Activated CD8-positive, alpha-beta memory T cell treated with anti-CD3 and anti-CD28 coated beads for 1 hour (primary cell): ENCODE measurements at places on chromosomes 11 and 22.

- no peak for DNase-seq
Measured at GRCh38 chr11:20616920-20617319, 17.5 kb downstream of the SLC6A5 start.

DNA sequence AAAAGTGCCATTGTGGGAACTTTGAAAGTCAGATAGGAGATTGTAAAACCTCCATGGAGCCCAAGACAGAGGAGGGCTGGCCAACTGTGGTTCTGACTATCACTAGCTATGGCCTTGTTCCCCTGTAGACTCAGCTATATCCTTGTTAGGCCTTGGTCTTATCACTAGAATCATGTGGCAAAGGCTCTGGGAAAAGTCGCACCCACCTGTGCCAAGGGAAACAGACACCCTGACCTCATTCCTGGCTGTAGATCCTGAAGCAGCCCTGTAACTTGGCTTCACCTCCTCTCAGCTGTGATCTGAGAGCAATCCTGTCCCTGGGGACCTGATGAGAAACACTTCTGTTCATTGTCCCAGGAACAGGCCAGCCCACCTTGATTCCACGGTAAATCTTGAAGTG lies 566.2 kb downstream of the TMEM135 start:
- DNase-seq: no peak

DNA sequence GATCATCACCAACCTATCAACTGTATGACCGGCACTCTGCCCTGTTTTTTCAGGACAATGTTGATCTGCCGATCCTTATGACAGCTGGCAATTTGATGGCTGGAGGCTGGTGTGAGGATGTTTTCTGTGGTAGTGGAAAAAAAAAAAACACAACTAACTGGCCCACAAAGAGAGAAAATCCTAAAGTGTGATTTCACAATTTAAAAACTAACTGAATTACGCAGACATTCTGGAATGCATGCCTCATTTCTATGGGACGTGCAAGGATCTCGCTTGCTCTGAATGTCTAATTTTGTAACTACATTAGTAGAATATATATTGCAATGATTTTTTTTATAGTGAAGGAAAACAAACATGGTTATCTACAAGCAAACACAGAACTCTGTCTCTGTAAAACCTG lies 590.5 kb downstream of the ETS1 start:
- DNase-seq: no peak

GRCh38 chr11:76561245-76561644 lies 109.3 kb downstream of the LRRC32 start:
- DNase-seq: no peak

DNA sequence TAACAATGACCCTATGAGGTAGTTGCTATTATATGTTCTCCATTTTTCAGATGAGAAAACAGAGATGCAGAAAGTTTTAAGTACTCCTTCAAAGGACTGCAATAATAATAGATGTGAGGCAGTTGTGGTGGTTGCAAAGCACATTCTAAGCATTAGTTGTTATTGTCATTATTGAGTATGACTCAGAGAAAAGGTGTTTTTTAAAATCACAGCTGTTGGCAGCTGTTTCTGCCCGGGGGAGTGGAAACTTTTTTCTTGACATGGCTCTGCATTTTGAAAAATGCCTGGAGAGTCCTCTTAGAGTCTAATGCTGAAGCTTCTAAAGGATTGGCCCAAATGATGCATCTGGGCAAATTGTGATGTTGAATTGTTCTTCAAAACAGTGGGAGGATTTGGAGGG lies 244.5 kb upstream of the MPPED2 start:
- no peak for DNase-seq

GRCh38 chr11:131581046-131581445 lies 210.6 kb downstream of the NTM start:
- DNase-seq: no peak

DNA sequence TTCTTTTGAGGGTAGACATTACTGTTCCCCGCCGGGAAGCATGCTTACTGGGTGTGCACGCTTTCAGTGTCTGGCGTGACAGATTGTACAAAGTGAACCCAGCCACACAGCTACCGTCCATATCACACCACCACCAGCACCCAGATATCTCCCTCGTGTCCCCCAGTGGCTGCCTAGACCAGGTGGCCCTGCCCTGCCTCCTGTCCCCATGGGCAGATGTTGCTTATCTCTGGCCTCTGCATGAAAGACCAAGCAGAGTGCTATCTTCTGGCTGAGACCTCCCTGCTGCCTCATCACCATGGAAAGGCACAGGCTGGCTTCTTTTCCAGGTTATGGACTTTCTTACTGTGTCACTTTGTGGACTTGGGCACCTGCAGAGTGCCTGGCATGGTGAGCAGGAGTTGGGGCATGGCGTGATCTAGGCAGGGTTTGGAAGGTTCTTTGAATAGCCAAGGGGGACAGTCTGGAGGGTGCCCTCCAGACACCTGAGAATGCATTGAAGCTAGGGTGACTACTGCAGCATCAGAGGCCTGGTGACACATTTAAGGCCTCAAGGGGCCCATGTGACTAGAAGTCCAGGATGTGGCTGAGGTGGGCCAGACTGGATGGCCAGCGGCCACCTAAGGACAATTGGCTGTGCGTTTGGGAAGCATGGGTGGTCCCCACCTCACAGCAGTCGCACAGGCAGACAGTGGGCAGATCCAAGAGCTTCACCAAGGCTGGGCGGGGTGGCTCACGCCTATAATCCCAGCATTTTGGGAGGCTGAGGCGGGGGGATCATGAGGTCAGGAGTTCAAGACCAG lies 4.7 kb downstream of the TANGO2 start:
- no peak for DNase-seq

DNA sequence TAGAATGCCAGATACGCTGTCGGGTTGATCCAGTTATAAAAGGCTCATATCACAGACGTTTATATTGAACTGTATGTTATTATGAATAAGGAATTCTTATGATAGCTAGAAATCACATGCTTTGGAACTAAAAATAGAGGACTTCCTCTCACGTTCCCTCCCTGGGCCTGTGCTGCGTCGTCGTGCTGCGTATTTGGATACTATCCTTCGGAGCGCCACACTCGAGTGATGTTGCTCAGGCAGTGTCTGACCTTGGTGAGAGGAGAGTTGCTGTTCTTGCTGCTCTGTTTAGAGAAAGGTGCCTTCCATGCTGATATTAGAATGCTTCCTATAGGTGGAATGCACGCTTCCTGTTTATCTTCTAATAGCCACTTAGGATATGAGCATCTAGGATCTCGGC lies 20.2 kb upstream of the ST14 start:
- DNase-seq: no peak

GRCh38 chr22:44154436-44154942 lies 26.2 kb upstream of the PARVG start:
- no peak for DNase-seq

- no peak for DNase-seq
Measured at GRCh38 chr11:117690484-117691217, 106.4 kb downstream of the DSCAML1 start.

- no peak for DNase-seq
Measured at GRCh38 chr11:61476371-61476770, 32.2 kb upstream of the LRRC10B start.

DNA sequence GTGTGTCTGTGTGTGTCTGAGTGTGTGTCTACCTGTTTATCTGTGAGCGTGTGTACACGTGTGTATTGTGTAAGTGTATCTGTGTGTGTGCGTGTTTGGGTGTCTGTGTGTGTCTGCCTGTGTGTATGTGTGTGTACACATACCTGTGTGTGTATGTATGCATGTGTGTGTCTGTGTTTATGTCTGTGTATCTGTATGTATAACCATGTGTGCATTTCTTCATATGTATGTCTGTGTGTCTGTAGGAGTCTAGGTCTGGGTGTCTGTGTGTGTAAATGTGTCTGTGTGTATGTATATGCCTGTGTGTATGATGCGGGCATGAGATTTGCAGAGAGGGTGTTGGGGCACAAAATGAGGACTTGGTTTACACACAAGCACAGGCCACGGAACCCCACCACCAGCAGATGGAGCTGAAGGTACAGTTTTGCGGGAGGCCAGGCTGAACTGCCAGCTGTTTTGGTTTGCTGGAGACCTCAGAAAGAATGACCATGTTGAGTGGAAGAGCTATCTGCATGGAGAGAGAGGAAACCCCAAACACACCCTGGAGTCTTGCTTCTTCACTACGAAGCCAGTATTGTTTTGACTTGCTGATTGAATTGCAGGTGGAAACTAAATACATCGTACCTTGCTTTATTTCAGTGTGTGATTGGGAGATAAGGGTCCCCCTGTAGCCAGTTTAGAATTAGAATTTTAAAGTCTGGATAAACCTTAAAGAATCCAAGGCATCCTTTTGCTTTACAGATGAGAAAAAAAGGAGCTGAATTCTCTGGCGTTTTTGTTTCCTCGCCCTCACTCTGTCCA lies 497.2 kb downstream of the NTM start:
- DNase-seq: no peak

- no peak for DNase-seq
Measured at GRCh38 chr11:1121813-1122663, 35.7 kb upstream of the MUC5AC start.

DNA sequence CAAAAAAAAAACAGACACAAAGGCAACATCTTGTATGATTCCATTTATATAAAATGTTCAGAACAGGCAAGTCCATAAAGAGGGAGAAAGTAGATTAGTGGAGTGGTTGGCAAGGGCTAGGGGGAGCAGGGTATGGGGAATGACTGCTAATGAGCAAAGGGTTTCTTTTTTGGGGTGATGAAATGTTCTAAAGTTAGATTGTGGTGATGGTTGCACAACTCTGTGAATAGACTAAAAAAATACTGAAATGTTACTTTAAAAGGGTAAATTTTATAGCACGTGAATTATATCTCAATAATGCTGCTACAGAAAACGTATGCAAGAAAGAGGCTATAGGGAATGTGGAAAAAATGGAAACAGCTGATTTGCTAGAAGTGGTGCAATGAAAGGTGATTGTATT lies 155.1 kb downstream of the TENM4 start:
- DNase-seq: no peak

GRCh38 chr11:59186130-59186594 lies 14.2 kb downstream of the DTX4 start:
- no peak for DNase-seq

DNA sequence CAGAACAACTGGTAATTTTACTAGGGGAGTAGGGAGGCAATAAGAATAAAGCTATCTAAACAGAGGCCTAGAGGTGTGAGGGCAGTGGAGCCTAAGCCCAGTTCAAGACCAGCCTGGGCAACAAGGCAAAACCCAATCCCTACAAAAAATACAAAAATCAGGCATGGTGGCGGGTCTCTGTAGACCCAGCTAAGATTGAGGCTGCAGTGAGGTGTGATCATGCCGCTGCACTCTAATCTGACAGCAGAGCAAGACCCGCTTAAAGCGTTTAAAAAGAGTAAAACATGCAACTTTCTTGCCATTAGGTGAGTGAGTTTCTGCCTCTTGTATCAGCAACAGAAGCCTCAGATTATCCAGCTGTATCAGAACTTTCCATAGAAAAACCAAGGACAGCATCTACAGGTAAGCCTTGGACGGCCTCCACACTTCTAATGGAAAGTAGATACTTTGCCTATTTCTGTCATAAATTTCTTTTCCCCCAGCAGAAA lies 12.1 kb downstream of the TAF1D start:
- DNase-seq: no peak

DNA sequence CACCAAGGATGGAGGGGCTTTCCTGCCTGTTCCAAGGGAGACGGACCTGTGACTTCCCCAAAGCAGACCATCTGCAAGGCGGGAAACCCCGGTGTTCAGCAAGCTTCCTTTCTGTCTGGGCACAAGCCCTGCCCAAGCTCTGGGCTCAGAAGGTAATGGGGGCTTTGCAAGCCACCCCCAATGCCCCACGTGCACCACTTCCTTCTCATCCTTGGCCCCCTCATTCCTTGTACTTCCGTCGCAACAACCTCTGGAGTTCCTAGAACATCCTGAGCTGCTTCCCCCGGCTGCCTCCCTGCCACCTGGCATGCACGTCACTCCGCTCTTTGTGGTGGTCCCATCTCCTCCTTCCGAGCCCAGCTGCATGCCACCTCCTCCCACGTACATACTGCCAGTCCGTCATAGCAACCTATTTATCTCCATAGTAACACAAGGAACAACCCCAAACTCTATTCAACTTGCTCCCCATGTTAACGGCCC lies 3.9 kb downstream of the MYEOV start:
- no peak for DNase-seq

DNA sequence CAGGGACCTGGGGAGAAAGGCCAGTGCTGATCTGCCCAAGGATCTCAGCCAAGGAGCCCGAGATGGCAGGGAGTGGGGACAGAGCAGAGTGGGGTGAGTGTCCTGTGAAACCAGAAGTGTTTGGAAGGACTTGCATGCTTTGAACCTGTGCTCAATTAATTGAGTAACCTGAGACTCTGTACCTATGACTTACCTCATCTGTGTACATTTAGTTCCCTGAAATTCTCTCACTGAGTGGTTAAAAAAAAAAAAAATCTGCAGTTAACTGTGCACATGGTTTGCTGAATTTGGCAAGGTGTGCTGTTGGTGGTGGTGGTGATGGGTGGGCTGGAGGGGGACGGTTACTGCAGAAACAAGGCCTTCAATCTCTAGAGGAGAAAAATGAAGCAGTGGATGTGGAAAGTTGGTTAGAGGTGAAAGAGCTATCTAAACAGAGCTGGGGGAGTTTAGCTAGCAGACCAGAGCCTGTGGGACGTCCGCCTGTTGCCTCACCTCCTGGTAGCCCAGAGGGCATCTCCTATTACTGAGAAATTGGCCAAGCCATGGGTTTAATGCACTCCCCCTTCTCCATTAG lies 8.3 kb upstream of the SORL1-AS1 start:
- no peak for DNase-seq

GRCh38 chr11:69430566-69430965 lies 50.9 kb upstream of the LINC01488 start:
- DNase-seq: no peak

- no peak for DNase-seq
Measured at GRCh38 chr11:26063915-26064314, 268.0 kb upstream of the ANO3 start.

DNA sequence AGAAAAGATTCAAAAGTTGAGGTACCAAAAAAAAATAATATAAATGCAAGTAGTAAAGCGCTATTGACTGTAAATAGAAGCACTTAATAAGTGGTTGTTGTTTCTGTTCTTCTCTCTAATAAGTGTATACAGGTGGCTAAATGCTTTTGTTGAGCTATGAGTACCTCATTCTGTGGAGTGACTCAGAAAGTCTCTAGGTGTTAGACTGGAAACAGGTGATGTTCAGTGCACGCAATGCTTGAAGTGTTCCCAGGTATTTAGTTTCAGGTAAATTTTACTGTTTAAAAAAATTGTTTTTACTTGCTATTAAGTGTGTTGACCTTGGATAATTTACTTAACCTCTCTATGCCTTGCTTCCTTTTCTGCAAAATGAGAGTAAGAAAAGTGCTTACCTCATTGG lies 24.2 kb downstream of the POU2AF3 start:
- no peak for DNase-seq

DNA sequence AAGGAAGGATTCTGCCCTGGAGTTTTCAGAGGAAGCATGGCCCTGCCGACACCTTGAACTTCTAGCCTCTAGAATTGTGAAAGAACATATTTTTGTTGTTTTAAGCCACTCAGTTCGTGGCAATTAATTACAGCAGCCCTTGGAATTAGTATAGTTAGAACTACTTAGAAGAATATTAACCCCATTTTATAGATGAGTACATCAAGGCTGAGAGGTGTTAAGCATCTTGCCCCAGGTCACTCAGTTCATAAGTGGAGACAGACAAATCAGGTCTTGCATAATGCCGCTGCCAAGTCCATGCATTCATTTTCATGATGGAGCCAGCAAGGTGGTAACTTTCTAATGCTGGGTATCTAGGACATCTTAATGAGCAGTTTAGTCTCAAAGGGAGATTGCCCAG lies 26.6 kb downstream of the LDLRAD3 start:
- DNase-seq: no peak
